ENCODE measurements at places on chromosomes 7 and 10.

GRCh38 chr7:141263983-141264382 lies 190.1 kb downstream of the TMEM178B start:
- no peak for DNase-seq

- no peak for DNase-seq
These were observed 238.5 kb downstream of the ZMYND11 start for GRCh38 chr10:373526-374309.

GRCh38 chr7:50662041-50662694 lies 97.0 kb upstream of the DDC start:
- DNase-seq = peak; percentile 19

- DNase-seq = no peak
These were observed 2.2 kb upstream of the LRRC27 start for GRCh38 chr10:132329565-132330485.

- DNase-seq = no peak
These were observed 93.1 kb upstream of the ZPBP start for GRCh38 chr7:50185951-50186682.

DNA sequence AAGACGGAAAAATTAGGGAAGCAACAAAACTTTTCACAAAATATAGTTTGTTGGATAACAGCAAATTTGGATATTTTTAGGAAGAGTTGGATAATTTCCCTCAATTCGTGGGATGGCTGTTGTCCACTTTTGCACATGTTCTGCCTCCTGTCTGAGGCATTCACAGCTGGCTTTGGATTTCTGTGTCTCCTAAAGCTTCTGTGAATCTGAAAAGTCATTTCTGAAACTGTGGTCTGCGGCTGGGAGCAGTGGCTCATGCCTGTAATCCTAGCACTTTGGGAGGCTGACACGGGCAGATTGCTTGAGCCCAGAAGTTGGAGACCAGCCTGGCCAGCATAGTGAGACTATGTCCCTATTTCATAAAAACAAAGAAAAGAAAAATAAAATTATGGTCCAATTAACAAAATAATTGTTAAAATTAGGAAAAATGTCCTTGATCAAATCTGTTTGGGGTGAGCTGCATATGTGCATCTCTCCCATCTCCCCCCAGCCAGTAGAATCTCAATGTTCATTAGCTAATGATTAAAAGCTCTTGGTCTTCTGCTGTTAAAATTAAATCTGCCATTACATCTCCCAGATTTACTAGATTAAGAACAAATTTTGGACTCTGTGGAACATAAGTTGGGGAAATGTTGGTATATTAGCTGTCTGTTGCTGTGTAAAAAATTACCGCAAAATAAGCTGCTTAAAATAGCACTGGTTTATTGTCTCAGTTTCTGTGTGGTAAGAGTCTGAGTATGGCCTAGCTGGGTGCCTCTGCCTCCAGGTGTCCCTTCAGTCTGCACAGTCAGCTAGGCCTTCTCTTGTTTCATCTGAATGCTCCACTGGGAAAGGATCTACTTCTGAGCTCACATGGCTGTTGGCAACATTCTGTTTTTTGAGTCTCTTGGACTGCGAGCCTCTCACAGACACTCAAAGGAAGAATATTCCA lies 332.0 kb upstream of the FZD1 start:
- no peak for DNase-seq

DNA sequence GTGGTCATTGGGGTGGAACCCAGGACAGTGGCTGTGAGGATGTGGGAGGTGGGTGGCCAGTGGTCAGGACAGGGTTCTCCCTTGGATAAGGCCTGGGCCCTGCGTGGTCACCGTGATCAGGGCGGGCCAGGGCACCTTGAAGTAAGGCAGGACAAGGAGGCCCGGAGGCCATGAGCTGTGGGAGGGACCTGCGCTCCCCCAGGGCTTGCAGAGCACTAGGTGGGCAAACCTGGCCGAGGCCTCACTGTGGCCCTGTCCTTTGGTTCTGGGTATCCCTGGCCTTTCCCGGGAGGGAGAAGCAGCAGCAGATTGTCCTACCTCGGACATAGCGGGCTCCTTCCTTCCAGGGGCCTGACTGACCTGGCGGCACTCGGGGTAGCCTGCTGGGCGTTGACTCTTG lies 144.8 kb upstream of the RET start:
- no peak for DNase-seq

DNA sequence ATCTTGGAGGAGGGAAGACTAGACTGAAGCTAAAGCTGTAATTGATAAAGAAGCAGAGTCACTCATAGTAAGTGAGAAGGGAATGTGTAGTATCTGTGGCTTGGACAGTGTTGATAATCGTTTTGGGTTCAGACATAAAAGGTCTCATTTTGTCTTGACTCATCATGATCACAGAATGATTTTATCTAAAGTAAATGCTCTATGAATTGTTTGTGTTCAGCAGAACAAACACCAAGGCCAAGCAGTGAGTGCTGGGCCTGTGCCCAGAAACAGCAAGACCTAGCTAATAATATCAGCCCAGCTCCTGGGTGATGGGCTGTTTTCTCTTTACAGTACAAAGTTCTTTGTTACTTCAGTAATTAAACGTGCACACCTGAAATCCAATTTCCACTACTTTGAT lies 26.7 kb upstream of the CD36 start:
- DNase-seq = peak; percentile 49

- DNase-seq = no peak
These were observed 5.1 kb downstream of the AUTS2 start for GRCh38 chr7:69603351-69603750.

GRCh38 chr10:91591797-91592174 lies 41.1 kb downstream of the PPP1R3C start:
- no peak for DNase-seq

DNA sequence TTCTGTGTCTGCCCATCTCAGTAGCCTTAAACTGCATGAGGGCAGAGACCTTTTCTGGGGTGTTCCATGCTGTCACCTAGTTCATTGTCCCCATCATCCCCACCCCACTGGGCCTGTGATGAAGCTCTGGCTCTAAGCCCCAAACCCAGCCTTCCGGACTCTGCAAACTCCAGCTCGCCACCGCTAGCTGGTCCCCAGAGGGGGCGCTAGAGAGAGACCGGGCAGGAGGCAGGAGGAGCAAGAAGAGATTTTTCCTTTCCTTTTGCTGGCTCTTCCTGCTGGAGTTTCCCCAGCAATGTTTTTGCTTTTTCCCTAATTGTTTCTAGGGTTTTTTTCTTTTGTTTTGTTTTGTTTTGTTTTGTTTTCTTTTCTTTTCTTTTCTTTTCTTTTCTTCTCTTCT lies 234.4 kb downstream of the TEX36 start:
- no peak for DNase-seq

- DNase-seq = no peak
These were observed 14.2 kb upstream of the EGFR start for GRCh38 chr7:55004579-55004978.

GRCh38 chr7:114419441-114420272 lies 5.0 kb downstream of the FOXP2 start:
- no peak for DNase-seq

DNA sequence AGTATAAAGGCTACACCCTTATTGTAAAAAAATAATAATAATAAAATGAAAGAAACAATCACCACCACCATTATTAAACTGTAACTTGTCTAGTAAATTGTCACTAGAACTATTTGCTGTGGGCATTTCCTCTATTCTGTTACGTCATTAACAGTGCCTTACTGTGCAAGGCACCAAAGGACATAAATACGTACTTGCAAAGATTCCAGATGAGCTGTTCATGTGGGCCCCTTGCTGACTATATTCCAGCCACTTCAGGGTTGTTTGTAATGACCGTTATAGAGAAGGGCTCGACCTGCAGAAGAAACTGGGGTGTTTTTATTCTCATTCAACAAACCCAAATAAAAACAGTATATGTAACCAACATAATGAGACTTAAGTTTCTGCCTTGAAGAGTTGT lies 60.4 kb downstream of the KLRG2 start:
- peak; percentile 89 for DNase-seq

GRCh38 chr7:132352800-132353199 lies 223.5 kb downstream of the PLXNA4 start:
- no peak for DNase-seq

DNA sequence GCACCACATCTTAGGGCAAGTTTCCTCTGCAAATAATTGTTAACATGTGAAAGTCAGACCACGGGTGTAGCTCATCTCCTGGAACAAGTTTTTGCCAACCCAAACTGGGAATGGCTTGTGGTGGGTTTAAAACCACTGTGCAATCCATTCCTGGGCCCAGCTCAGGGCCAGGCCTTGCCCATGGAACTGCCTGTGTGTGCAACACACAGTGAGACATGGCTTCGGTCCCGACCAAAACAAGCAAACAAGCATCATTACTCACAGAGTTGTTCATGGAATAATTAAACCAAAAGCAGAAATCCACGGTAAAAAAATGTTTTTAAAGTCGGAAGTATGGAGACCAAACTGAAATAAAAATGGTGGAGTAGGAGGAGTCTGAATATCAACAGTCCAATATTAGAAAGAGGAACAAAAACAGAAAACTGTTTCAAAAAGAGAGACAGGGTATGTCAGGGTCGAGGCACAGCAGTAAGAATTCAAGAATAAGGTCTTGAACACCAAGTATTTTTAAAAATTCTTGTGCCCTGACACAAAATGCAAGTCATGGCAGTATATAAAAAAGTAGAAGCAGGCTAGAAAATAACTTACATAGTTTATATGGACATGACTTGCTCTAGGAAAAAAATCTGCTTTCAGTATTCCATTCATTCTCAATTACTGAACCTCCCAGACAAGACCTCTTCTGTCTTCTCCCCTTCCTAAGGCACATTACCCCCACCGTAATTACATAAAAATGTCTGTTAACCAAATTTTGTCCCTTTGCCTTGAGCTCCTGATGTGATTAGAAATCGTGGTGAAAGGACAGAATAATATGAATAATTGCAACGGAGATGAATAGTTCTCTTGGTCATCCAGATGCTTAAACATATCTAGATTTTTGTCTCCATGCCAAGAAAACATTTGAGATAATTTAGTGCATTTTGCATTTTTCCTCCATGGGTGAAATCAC lies 88.4 kb downstream of the FAS start:
- DNase-seq = no peak

DNA sequence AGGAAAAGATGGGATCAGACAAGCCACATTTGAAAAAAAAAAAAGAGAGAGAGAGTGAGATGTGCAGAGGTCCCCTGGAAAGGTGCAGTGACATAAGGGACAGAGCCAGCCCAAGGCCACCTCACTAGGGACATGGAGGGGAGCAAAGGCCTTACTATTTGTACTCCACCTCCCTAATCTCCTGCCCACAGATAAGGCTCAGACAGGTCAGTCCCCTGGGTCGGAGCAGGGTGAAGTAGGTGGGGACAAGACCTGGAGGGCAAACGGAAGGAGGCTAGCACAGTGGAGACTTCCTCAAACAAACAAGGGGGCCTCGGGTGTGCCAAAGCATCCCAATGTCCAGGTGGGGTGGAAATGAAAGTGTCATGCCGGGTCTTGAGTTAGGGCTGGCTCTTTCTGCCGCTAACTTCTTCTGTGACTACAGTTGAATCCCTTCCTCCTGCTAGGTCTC lies 7.0 kb downstream of the PRF1 start:
- no peak for DNase-seq

GRCh38 chr10:61478621-61479312 lies 25.6 kb upstream of the TMEM26 start:
- no peak for DNase-seq

DNA sequence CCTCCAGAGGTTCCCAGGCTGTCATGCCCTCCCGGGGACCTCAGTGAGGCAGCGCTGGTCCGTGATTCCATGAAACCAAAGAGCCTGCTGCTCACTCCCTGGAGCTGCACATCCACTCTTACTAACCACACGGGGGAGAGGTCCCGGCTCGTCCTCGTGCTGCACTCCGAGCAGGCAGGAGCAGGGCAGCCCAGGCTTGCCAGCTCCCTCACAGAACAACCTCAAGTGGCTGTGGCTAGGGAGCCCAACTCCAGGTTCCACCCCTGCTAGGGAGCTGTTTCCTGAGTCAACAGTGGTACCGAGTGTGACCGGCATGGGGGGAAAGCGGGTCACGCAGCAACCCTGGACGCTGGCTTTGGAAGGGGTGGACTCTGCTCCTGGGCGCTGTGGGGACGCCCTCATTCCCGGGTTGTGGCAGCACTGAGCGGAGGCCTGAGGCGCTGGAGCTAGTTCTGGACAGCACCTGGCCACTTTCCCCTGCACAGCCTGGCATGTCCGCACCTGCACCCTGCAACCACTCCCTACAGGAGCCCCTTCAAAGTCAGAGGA lies 27.9 kb upstream of the PPP2R2D start:
- DNase-seq = no peak

DNA sequence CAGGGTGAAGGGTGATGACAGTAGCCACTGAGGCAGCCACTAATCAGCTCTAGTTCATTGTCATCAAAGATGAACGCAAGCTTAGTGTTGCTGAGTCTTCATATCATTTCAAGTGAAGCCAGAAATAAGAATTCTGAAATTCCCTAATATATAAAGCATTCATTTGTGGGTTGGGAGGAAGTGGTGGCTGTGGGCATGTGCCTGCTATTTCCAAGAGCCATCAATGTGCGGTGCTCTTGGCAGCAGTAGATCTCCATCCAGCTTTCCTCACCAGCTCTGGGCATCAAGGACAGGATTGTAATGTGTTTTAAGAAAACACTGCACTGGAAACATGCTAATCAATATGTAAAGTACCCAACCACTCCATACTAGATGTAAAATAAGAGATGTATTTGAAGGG lies 202.5 kb upstream of the AHR start:
- peak; percentile 8 for DNase-seq

DNA sequence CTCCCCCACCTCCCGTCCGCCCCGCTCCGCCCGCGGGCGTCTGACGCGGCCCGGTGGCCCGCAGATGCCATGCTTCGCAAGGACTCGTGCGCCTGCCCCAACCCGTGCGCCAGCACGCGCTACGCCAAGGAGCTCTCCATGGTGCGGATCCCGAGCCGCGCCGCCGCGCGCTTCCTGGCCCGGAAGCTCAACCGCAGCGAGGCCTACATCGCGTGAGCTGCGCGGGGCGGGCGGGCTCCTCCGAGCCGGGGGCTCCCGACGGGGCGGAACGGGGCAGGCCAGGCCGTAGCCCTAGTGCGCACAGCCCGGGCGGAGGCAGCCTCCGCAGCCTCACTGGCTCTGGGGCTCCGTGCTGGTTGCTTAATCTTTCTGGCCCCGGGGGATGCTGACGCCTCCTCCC lies 2.8 kb downstream of the ASIC3 start:
- no peak for DNase-seq

- DNase-seq = no peak
These were observed 52.4 kb downstream of the NPTX2 start for GRCh38 chr7:98669329-98670000.

- no peak for DNase-seq
These were observed 47.4 kb downstream of the KCND2 start for GRCh38 chr7:120320218-120320961.

DNA sequence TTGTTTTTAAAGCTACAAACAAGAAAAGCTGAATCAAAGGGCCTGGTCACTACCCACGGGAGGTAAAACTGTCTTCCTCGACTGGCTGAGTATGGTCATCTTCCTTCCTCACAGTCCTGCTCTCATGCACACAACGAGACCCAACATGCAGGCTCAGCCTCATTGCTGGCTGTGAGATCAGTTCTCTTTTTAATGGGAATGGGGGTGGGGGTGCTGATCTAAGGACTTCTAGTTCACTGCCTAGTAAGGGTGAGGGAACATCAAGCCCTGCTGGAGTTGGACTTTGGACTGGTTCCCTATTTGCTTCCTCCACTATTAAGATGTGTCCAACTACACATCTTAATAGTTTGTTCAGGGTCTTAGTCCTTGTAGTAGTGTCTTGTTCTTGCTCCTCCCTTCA lies 48.2 kb downstream of the ABCB4 start:
- DNase-seq = peak; percentile 38

GRCh38 chr10:102420181-102420713 lies 389 bp upstream of the FBXL15 start:
- no peak for DNase-seq

All from pons (tissue), 1 donor.